ACHN (cell line): ENCODE measurements at places on chromosomes 11 and 22.

- DNase-seq, result peak; percentile 58
These were observed 22.2 kb upstream of the UBASH3B start for GRCh38 chr11:122633219-122633829.

DNA sequence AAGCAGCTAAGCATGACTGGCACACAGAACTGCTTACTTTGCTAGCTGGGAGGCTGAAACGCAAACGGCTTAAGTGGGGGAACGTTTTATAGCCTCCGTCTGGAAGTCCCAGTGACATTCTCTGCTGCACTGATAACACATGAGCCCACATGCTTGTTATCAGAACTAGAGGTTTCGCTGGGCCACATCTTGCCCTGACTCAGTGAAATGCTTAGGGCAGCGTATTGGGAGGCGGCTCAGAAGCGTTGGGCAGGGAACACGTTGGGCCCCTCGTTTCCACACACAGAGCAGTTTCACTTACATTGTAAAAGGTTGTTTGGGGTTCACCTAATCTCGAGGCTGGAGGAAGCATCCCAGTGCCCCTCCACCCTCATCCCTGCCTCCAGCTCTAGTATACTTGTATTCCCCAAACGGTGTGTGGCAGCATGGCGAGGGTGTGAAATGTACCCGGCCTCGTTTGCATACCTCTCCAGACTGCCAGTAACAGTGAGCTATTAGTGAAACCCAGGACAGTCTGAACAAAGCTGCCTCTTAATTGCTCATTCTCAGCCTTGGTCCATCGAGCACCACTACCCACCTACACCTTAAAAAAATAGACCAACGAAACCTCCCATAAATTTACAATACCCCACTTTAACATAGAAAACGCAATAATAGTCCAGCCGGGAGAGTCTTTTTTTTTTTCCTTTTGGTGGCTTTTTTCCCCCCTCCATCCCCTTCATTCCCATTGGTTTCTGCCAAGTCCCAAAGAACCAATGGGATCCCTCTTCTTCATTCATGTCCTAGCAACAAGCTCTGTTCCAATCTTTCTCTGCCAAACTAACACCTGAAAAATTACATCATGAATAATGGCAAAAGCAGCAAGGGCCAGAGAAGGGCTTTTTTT is 218.8 kb upstream of the SORL1-AS1 start:
- DNase-seq, result no peak

GRCh38 chr11:17651681-17652080 is 67.7 kb upstream of the MYOD1 start:
- DNase-seq, result no peak

GRCh38 chr22:22558071-22558971 is 744 bp downstream of the PRAME start:
- DNase-seq, result no peak

DNA sequence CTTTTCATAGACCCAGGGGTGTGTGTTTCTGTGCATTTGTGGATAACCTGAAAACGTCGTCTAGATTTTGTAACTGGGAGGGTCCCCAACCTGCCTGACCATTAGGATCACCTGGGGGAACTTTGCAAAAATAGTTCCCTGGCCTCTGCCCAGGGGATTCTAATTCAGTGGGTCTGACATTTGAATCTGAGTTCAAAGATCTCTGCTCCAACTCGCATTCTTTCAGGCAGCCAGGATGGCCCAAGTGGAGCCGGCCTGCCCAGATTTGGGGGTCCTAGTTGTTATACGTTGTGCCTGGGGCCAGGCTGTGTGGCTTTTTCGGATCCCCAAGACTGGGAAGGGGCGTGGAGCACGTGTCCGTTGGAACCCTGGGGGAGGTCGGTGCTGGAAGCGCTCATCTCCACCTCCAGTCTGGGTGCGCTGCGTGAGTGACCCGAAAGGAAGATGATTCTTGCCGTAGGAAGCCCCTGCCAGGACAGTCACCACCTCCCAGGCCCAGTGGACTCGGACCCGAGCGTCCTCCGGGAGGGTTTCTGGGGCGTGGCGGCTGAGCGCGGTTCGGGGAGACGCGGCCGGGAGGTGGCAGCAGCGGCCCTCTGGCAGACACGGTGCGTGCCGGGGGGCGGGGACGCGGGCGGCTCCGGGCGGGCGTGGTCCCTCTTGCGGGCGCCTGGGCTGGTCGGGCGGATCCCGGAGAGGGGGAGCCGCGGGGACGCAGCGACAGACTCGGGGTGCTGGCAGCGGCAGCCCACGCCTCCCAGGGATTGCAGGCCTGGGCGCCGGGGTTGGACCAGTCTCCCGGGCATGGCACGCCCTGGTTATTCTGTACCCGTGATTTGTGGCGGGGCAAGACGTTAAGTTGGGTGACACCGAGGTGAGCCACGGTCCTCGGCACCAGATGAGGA is 29.2 kb upstream of the PLET1 start:
- DNase-seq, result peak; percentile 65

GRCh38 chr11:125971618-125972017 is 25.8 kb downstream of the VSIG10L2 start:
- no peak for DNase-seq

GRCh38 chr22:23227380-23227779 is 47.1 kb downstream of the BCR start:
- no peak for DNase-seq

DNA sequence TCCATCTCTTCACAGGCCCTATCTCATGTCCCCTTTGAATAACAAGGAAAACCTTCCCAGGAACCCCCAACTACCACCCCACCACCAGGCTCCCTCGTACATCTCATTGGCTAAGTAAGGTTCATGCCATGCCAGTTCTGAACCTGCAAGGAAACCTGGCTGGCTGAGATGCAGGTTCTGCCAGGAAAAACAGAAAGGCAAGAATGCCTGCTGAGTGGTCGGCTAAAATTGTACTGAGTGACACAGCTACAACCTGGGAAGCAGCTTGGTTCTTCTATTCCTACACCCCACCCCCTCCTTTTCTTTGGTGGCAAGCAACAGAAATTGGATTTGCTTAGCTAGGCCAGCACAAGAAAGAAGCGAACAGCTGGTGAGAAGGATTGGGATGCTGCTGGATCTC is 36.1 kb upstream of the TSPAN18 start:
- no peak for DNase-seq

DNA sequence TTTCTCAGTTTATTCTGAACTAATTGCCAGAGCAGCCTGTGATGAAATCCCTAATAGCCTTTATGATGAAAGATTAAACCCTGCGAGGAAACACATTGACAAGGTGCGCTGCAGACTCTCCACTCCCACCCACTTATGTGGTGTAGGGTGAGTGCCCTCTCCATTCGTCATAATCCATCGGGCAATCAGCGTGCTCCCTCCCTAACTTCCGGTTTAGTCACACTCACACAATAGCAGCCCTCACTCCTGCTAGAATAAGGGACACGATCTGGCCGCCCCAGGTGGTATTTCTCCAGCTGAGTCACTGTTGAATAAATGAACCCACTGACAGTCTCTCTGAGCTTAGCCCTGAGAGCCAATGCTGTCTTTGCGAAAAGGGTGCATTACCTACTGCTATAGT is 188.3 kb downstream of the OPCML start:
- peak; percentile 2 for DNase-seq

DNA sequence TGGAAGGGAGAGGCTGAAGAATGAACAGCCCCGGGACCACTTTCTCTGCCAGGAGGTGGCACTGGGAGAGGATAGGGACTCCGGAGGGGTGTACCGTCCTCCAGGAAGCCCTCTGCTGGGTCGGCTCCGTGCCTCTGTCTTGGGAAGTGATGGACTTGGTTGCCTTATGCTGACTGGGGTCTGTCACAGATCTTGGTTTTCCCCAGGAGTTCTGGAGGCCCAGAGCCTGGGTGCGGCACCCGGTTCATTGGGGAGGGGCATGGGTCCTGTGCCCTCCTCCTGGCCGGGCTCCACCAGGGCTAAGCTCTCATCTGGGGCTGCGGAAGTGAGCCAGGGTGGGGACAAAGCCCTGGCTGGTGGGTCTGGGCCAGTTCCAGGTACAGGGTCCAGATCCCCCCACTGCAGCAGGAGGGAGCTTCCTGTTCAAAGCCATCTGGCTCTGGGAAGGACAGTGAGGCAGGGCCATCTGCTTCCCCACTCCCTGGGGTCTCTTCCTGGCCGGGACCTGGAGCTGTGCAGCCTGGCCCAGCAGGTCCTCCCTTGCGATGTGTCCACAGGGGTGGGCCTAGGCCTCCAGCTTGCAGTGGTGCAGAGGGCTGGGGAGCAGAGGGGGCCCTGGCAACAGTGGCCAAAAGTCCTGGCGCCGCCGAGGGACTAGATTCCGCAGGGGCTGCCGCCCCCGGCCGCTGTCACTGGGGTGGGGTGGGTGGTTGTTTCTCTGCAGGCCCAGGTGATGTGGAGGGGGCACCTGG is 1.1 kb upstream of the AP2A2 start:
- no peak for DNase-seq

DNA sequence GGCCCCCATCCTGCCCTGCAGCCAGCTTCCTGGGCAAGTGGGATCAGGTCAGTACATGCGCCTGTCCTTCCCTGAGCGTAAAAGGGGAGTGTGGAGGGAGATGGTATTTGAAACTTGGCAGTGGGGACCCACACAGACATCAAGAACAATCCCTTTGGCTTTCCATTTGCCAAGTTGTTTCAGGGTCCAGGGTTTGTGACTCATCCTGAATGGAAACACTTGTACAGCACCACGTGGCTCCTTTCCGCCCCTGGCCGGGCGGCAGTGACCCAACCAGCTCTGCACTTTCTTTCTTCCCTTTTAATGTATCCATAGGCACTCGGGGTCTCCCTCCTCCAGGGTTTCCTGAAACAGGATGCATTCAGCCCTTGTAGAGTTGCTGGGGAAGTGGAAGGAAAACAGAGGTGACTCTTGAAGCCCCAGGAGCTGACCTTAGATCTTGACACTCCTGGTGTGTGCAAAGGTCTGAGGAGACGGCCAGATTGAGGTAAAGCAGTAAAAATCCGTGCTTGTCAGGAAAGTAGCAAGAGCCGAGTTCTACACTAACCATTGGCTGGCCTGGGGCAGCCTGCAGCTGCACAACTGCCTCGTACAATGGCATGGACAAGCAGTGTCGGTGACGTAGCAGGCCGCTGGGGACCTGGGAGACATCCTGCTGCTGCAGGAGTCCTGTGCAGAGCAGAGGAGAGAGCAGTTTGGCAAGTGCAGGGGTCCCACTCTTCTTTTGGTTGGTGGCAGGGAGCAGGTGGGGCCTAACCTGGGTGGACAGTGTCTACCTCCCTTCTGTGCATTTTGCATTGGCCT is 189.8 kb downstream of the SNX19 start:
- DNase-seq, result no peak

GRCh38 chr11:119373921-119374631 is 7.4 kb downstream of the USP2 start:
- DNase-seq, result peak; percentile 68
